CD4-positive, alpha-beta T cell treated with Interleukin-21 for 1 hour (primary cell): ENCODE measurements at places on chromosomes 16 and 17.

DNA sequence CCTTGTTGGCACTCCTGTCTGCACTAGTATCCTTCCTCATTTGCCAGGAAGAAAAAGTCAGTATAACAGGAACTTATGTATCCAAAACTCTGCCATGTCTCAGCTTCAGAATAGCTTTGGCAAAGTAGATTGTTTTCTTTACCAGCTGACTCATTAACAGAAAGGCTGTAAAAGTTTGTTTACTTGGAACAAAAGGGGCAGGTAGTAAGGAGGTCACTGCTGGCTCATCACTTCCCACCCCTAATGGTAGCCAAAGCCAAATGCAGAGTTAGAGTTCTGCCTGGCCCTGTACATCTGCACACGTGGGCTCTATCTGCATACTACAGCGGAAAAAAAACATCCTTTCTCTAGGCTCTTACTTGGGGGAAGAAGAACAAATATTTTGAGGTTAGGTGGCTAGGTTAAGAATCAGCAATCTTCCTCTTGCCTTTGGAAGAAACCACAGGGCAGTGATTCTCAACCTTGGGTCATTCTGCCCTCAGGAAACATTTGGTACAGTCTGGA, 90.9 kb upstream of the BCAR1 start:
- no peak for DNase-seq

- DNase-seq: no peak
Observed at GRCh38 chr17:40458851-40459482, 15.7 kb downstream of the IGFBP4 start.

GRCh38 chr17:17946093-17946492, 26.1 kb downstream of the TOM1L2 start:
- DNase-seq: no peak

DNA sequence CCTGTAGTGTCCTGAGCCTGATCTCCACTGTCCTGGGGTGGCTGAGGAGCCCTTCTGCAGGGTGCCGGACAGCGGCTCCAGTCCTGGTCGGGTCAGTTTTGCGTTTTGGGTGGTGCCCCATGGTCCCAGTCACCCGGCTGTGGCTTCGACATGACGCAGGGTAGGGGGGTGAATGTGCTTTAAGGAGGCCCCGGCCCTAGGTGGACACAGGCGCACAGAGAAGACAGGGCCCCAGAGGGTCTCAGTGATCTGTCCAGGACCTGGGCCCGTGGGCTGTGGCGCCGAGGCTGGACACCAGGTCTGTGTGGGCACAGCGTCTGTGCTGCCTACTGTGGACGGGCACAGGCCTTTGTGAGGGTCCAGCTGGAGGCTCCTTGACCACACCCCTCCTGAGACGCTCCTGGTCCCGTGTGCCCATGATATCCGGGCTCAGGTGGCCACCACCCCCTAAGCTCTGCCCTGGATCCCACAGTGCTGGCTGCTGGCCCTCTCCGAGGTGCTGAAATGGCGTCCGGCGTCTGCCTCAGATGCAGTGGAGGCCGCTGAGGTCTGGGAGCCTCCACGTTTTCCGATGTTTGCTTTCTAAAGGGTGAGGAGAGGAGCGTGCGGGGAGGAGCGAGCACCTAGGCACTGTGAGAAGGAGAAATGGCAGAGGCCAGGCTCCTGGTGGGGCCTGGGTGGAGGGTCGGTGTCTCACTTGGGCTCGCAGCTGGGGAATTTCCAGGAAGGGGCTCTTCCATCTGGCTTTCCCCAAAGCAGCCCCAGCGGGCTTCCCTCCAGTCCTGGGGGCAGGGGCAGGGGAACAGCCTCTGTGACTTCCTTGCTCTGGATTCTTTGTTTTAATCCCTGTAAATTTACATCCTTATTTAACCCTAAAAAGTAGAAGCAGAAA, 56.1 kb upstream of the ACSF3 start:
- DNase-seq: peak; percentile 12

GRCh38 chr16:61969077-61969382, 67.2 kb downstream of the CDH8 start:
- no peak for DNase-seq

GRCh38 chr17:78240012-78240655, 8.7 kb downstream of the TMEM235 start:
- DNase-seq: no peak

GRCh38 chr16:85607321-85607765, 5.8 kb upstream of the GSE1 start:
- DNase-seq: no peak

GRCh38 chr17:44323359-44324091, 1.1 kb downstream of the SLC25A39 start:
- no peak for DNase-seq

DNA sequence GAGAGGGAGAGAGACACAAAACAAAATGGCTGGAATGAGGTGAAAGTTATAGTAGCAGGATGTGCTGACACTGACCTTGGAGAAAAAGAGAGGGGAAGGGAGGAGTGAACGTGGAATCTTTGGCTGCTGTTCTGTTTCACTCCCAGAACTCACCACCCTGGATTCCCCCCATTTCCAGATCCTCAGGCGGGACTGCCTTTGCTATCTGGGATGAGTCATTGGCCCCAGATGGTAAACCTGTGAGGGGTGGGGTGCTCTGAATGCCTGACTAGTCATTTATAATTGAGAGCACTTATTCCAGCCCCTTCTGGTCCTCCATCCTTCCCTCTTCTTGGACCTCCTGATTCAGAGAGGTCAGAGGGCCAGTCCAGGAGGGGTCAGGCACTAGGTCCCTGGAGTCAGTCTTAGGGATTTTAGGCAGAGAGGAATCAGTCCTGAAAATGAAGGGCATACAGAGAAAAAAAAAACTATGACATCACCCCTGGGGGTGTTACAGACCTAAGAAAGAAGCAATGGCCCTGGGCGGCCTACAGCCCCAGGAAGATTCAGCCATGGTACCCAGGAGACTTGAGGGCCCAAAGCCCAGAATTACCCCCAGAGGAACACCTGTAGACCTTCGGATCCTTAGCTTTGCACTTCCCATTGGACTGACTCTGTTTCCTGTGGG, 2.2 kb upstream of the ZG16 start:
- DNase-seq: no peak

DNA sequence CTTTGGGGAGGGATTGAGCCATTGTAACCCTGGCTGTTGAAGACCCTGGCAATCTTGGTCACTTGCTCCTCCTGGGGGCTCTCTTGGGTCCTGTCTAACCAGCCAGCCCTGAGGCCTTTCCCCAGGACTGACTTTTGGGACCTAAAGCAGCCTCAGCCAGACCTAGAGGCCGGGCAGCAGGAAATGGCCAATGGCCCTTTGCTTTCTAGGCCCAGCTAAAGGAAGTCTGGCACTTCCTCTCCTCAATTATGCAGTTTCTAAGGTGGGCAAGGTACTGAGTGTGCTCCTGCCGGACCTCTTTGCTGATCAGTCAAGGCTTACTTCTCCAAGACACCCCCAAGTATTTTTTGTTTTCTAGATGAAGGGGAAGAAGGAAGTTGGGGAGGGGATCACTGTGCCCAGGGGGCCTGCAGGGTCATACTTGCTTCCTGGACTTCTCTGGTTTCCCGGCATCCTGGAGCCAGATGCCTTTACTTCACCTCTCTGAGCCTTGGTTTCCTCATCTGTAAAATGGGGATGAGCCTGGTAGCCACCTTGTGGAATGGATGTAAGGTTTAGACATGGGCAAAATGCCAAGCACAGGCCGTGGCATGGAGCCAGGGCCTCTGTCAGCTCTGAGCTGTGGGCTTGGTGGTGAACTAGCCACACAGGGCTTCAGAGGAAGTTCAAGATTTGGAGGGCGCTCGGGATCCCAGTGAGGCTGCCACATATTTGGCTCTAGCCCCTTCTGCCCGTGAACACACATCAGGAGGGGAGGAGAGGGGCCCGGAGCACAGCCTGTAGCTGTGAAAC, 8.6 kb downstream of the CX3CL1 start:
- DNase-seq: no peak

DNA sequence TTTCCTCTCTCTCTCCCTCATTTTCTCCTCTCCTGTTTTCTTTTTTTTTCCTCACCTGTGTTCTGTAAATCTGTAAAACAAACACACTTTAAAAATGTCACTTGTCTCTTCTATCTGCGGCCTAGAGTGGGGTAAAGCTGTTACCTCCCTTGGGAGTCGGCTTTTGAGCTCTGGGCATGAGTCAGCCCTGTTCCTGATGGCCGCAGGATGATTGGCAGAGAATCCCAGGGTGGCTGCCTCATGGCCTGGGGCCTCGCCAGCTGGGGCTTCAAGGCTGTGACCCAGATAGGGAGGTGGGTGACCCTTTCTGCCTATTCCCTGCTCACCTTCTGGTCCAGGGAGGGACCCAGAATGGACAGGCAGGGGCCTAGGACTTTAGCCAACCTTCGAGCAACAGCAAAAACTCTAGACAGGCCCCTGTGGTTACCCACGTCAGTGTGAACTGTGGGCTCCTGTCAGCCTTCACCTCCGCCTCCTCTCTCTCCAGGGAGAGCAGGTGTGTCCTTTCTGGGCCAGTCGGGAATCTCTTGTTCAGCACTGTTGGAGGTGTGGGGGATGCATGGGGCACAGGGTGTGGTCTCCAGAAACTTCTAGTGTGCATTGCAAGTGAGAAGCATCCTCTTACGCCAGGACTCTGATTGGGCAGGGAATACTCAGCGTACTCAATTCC, 87.4 kb downstream of the RAP1GAP2 start:
- no peak for DNase-seq

DNA sequence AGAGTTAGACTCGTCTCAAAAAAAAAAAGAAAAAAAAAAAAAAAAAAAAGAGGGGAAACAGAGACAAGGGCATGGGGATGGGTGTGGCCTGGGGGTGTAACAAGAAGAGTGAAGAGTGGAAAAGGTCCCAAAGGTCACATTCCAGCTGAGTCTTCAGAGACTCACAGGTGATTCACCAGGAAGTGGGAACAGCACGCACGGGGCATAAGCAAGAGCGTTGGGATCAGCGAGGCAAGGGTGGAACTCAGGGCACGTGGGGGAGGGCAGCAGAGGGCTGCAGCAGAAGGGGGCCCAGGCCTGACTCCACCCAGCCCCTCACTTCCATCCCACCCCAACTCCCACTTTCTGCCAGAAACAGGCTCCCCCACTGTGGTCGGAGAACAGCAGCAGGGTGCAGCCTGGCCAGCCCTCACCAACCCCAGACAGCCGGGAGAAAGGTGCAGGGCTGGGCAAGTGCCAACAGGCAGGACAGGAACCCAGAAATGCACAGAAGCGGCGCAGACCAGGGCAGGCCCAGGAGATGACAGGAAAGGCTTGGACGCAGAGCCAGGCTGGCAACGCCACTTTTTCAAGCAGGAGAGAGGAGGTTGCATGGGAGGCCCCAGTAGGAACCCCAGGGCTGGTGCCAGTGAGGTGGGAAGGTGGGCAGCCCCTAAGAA, 3.3 kb downstream of the MEAK7 start:
- DNase-seq: no peak

DNA sequence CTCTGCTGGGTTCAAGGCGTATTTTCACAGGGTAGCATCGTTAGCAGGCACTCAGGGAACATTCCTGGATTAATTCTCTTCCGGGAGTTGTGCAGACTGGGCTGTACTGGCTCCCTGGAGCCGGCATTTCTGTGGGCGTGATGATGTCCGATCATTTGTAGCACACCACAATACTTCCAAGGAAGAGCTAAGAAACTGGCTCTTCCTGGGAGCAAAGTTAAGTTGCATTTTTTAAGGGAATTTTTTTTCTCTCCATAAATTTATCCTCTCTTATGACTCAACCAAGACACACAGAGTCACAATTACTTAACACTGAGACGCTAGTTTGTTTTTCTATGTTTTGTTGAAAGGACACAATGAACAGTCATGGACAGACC, 211.6 kb upstream of the FOXF1 start:
- no peak for DNase-seq

DNA sequence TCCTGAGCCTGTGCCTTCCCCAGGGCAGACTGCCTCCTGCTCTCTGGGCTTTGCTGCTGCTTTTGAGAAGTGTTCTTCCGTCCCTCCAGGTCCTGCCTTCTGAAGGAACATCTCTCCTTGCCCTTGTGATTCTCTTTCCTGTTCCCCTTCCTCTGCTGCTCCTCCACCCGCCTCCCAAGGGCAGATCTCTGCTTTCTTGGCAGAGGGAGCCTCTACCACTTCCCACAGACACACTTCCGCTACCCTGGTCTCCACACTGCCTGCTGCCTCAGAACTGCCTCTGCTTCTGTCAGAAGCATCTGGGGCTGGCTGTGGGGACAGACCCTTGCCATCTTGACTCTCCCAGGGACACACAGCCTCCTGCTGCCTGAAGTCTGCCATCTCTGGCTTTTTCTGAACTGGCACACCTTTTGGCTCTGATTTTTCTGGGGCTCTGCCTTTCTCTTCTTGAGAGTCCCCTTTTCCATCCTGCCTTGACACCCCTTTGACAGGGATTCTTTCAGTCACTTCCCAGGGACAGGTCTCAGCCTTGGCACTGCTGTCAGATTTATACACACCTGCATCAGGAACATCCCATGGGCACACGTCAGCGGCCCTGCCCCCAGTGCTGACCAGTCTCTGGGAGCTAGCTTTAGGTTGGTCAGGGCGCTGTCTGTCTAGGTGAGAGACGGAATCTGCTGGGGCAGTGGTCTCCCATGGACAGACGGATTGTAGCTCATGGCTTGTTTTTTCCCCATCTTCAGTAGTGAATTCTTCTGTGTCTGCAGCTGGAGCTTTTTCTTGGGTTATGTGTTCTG, 16.6 kb downstream of the GPR179 start:
- no peak for DNase-seq

DNA sequence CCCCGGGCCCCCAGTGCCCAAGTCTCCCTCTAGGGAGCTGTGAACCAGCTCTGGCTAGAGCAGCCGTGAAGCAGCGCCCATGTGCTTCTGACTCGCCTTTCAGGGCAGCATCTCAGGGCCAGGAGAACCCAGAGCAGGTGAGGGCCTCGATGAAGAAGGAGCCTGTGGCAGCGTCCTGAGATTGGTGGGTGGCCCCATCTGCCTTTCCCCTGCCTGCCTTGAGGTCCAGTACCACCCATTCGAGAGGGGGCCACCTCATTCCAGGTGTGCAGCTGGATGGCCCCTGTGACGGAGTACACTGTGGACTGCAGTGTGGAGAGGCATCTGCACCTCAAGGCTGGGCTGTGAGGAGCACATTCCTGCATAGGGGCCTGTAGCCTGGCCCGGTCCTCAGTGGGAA, 167.3 kb upstream of the ZNF267 start:
- no peak for DNase-seq

GRCh38 chr17:30788918-30789317, 35.6 kb downstream of the CRLF3 start:
- DNase-seq: no peak

GRCh38 chr17:45396496-45397205, 36.0 kb downstream of the ARHGAP27 start:
- no peak for DNase-seq

- no peak for DNase-seq
Observed at GRCh38 chr17:68961214-68961882, 6.2 kb upstream of the ABCA8 start.

DNA sequence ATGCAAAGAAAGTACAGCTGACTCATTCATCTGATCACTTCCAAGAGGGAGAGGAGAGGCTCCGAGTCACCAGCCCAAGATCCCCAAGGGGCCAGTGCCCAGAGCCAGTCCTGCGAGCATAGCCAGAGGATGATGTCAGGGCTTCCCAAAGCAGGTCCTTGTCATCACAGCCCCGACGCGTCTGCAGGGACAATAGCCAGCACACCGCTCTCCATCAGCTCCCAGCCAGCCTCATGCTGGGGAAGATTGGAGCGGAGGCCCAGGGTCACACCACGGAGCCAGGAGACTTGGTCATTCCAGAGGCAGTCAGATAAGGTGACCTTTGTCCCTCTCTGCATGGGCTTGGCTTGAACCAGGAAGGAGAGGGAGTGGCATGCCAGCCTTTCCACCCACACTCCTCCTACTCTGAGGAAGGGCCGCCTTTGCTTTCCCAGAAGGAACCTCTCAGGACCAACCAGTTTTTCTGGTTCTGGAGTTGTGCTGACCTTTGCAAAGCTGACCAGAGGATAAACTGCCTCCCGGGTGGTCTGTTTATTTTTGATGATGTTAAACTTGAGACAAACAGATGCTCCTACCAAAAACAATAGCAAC, 58.3 kb upstream of the ARHGAP44 start:
- DNase-seq: no peak

- DNase-seq: no peak
Observed at GRCh38 chr17:39114723-39115122, 36.7 kb downstream of the PLXDC1 start.
